IPS DF 19.7 (cell line): ENCODE measurements at places on chromosomes 2 and 18.
A peak's percentile ranks its signal among the peaks of the same experiment; 100 is the strongest.

GRCh38 chr2:201517094-201517493 is 65.6 kb downstream of the STRADB start:
- no peak for DNase-seq

GRCh38 chr18:9683418-9684396 is 24.4 kb upstream of the RAB31 start:
- DNase-seq = no peak

- no peak for DNase-seq
Observed at GRCh38 chr2:234075947-234076346, 25.4 kb downstream of the SPP2 start.

GRCh38 chr2:239724851-239725550 is 300.1 kb downstream of the NDUFA10 start:
- no peak for DNase-seq

DNA sequence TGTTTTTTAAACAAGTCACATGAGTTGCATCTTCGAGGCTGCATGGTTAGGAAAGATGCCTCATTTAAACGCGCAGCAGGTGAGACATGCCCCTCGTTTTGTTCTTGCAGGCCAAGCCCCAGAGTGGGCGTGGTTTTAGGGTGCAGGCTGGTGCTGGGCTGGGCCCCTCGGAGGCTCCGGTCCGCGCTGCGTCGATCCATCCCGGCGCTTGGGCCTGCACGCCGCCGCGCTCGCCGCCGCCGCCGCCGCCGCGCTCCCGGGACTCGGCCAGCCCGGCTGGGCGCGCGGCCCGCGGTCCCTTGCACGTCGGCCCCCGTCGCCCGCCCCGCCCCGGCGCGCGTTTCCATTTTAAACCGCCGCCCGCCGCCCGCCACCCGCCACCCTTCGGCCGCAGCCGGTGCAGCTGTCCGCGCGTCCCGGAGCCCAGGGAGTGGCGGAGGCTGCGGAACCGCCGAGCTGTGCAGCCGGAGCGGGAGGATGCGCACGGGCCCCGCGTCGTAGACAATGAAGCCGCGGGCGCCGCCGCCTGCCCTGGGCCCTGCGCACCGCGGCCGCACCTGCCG is 175.5 kb downstream of the AGAP1 start:
- peak; percentile 78 for DNase-seq

GRCh38 chr2:230939066-230939591 is 14.1 kb upstream of the GPR55 start:
- DNase-seq = no peak

DNA sequence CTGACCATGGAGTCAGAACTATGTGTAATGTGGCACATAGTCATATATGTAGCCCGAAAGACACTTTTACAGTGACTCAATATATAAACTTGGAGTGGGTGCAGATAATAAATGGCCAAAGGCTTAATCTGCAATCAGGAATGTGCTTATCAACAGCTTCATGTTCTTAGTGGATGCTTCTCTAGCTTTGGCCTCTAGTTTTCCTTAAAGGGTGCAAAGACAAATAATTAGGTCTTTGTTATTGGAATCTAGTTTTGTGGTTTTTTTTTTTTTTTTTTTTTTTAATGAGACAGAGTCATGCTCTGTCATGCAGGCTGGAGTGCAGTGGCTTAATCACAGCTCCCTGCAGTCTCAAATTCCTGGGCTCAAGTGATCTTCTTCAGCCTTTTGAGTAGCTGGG is 625.6 kb downstream of the EPHA4 start:
- no peak for DNase-seq

DNA sequence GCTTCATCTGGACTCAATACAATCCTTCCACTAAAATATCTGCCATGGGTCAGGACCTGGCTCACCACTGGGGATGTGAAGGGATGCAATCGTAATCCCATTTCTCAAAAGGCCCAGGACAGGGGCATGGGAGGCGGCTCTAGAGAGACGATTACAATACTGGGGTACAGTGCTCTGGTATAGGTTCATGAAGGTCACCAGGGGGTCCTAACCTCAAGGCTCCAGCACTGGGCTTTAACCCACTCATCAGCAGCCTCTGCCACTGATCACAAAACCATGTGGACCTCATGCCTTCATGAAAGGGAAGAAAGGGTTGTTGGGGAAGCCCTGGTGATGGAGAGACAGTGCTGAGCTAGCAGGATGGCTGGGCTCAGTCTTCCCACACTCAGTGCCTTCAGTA is 48.8 kb downstream of the ADD2 start:
- DNase-seq = no peak

GRCh38 chr2:232234922-232235615 is 143.5 kb upstream of the ALPP start:
- no peak for DNase-seq

DNA sequence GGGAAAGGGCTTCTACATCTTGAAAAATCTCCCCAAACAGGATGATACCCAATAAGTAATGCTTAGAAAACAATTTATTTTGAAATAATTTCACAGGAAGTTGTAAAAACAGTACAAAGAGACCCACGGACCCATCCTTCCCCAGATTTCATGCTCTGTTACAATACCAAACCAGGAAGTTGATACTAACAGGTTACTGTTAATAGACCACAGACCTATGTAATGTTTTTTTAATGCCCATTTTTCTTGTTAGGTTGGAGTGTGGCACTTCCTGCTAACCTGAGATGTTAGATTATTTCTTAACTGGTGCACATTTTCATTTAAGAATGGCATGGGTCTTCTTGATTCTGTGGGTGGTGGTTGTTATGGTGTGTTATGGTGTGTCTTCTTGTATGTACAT is 21.4 kb upstream of the MGAT5 start:
- DNase-seq = no peak

DNA sequence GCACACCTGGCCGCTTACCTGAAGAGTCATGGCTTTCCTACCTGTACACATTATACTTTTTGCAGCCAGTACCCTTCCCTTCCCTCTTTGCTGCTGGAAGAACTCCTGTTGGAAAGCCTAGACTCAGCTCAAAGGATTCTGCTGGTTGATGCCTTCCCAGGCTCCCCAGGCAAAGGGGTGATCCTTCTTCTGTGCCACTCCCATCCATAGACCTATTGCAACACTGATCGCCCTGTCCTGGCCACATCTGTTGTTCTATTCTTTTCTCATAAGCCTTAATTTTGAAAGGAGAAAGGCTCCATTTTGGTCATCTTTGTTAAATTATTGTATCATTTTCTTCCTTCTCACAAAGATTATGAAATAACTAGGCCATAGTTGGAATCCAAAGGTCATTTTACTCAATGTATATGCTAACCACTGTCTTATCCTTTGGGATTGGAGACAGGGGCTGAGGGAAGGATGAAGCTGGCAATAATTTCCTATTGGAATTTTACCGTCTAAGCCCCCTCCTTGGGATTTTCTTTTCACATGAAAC is 3.4 kb upstream of the PRKCE start:
- no peak for DNase-seq

DNA sequence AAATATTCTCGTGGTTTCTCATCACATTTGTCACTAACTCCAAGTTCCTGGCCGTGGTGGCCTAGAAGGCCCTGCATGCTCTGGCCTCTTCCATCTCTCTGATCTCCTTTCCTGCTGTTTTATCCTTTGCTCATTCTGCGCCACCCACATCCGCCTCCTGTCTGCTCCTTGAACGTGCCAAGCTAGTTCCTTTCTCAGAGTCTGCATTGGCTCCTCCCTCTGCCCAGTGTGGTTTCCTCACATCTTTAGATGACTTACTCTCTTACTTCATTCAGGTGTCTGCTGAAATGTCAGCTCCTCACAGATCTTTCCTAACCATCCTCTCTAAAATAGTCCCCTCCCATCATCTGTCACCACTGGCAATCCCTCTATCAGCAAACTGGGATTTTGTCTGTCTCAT is 158.6 kb upstream of the RBMS1 start:
- DNase-seq = no peak

GRCh38 chr2:176614930-176615329 is 345.7 kb downstream of the MTX2 start:
- no peak for DNase-seq

- DNase-seq = no peak
Observed at GRCh38 chr2:23803264-23803964, 123.5 kb downstream of the ATAD2B start.

DNA sequence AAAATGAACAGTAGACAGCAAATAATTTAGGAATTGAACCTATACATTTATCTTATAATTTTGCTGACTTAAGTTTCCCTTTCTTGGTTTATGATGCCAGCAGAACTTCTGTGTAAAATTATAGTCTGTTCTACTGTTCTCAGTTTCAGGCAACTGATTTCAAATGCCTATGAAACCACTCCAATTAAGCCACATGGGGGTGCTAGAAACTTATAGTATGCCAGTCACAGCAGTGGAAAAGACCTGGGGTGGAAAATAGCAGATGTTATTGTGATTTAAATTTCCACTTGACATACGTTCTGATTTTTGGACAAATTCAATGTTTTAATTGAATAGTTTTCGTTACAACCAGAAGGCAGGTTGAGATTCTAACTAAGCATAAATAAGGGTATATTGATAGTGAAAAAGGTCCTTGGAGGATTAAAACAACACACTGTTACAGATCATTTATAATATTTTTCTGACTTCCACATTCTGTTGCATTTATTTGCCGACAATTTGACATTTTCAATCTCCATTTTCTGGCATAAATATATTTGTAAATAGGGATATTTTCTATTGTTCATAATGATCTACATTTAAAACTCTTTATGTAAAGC is 61.4 kb downstream of the CPS1 start:
- no peak for DNase-seq

DNA sequence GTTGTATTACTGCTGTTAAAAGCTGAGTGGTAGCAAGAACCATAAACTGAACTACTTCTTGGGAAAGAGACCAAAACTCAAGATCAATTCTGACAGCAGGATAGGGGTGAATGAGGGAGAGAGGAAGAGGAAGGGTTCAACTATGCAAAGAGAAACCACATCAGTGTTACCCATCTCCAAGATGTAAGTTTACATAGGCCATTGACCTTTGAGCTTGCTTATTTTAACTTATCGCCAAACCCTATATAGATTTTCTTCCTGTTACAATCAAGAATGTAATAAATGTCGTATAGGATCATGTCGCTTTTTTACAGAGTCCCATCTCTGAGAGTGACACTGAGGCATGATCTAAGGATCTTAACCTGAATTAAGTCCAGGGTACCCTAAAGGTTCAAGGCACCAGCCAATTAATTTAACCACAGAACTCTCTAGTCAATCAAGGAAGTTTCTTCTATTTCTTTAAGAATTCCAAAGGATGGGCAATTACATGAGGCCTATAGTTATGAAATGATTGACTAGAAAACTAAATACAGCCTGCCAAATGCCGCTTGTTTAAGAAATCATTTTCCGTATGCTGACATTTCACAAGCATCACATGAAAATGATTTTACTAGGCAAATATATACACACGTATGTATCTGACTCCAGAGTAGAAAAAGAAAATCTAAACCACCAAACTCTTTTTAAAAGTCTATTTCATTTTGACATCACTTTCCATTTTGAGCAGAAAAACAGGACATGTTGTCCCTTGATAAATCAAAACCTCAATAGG is 11.8 kb downstream of the RND3 start:
- DNase-seq = no peak

- no peak for DNase-seq
Observed at GRCh38 chr2:22947741-22948140, 437.2 kb upstream of the KLHL29 start.
